Right atrium auricular region (tissue), 2 donors: ENCODE measurements at places on chromosomes 4 and X. TPM values are rescaled to one million over a fixed set of nuclear protein-coding genes. Genes with fewer than 3 reads are reported as not detected.
A peak's percentile ranks its signal among the peaks of the same experiment; 100 is the strongest.

DNA sequence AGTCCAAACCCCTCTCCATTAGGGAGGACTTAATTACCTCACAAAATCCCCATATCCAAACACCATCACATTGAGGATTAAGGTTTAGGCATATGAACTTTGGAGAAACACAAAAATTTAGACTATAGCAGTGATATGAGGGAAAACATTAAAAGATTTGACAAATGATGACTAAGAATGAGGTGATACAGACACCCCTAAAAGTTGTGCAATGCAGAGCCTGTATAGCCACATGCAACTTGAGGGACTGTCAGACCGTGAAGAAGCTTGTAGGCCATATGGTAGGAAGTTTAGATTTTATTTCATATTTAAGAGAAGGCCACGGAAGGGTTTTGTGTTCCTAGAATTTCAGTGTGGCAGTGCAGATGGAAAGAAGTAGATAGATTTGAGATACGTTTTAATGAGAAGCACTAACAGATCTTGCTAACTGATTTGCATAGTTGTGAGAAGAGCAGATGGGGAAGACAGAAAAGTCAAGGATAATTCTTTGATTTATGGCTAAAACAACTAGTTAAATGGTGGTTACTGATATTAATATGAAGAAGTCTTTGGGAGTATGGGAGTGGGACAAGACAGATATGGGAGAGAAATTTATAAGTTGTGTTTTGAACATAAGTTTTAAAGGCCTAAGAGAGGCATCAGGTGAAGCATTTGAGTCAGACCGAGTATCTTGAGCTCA is 5.5 kb upstream of the FIP1L1 start:
- no peak for DNase-seq

DNA sequence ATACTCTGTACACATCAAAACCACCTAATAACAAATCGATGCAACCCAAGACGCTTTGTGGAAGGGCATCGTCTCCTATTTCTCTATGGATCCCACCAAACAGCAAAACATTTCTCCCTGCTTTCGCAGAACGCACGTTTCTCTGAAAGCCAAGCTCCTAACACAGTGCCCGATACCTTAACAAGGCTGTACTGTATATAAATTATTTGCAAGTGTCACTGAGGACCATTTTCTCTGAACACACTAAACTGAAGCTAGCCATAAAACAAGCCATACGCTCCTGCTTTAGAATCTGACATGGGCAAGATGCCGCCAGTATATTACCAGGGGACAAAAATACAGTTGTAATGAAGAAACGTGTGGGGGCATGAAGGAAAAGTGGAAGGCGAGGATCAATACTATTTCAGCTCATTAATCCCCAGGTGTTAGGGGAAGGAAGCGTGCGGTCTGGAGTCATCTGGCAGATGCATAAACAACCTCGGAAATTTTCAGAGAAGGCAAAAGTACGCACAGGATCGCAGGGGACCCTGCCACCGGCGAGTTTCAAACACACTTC is 703 bp downstream of the KCNIP4 start:
- DNase-seq: no peak

GRCh38 chr4:139798456-139798855 is 132.8 kb downstream of the MGST2 start:
- DNase-seq: no peak

- DNase-seq: no peak
Observed at GRCh38 chr4:174523025-174523693, 871 bp upstream of the HPGD start.

DNA sequence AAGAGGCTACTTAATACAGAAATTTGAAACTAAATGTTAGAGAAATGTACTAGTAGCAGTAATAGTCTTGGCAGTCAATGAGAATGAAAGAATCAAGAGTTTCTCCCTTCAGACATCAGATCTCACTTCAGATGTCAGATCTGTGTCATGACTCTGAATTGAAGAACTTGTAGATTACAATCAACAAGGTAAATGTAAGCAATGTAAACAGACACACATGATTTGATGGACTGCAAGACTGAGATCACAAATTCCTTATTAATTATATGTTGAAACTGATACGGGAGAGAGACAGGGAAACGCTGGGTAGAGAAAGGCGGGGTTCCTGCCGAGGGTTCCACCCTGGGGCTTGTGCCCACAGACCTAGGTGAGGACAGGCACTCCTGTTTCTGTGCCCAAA is 65.5 kb upstream of the HHIP start:
- no peak for DNase-seq

DNA sequence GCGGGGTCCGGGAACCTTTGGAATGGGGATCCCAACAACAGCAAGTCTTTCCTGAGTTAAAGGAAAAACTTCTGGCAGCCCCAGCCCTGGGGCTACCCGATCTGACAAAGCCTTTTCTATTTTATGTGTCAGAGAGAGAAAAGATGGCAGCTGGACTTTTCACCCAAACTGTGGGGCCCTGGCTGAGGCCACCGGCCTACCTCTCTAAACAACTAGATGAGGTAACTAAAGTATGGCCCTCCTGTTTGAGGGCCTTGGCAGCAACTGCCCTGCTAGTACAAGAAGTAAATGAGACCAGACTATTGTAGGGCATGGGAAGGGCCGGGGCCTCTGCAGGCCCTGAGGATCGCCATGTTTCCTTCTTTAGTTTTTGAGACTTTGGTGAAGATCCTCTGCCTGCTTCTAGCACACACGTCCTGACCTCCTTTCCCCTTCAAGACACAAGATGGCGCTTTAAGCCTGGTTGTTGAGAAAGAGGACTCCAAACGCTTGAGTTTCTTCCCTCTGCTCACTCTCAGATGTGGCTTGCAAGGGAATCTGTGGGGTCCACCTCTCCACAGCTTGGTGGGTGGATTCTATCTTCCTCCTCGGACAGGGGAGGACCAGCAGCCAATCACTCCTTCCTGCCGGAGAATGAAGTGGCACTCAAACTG is 18.5 kb upstream of the DRD5 start:
- peak; percentile 61 for DNase-seq

- DNase-seq: no peak
Observed at GRCh38 chrX:5086388-5086787, 1142.3 kb downstream of the NLGN4X start.

- no peak for DNase-seq
Observed at GRCh38 chrX:134734466-134734952, 76.2 kb upstream of the PLAC1 start.

DNA sequence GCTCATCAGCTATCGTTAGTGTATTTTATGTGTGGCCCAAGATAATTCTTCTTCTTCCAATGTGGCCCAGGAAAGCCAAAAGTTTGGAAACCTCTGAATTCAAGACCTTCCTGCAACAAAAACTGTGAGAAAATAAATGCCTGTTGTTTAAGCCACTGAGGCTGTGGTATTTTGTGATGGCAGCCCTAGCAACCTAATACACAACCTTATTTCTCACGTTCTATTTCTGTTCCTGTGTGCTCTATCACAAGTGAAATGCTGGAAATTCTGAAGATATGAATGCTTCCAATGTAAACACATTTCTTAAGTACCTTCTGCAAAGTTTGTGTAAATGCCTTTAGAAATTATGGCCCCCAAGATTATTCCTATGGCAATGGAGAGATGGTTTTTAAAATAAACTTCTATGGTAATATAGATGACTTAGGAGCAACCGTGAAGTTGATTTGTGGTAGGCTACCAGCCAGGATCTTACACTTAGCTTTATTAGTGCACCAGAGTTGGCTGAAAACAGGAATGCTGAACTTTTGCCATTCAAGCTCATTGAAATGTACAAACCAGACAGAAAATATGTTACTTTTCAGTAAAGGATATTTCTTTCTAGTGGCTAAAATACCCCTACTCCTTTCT is 148.0 kb downstream of the USP46 start:
- DNase-seq: no peak

DNA sequence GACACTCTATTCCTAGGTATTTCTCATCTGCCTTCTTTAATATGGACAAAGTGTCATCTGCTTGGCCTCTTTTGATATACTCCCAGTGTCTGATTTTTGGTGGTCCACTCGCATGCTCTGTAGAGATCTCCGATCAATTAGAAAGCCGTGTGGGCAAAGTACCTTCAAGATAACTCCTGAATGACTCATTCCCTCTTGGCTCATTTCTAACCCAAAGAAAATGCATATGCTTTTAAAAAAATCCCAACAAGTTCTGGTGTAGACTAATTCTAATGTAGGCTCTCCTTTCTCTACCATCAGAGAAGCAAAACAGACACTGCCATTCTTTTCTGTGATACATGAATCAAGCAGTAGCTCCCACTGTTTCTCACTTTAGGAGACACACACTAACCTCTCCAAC is 714.9 kb upstream of the ADGRL3 start:
- DNase-seq: no peak

GRCh38 chrX:134180601-134181274 is 56.2 kb upstream of the CCDC160 start:
- DNase-seq: no peak

DNA sequence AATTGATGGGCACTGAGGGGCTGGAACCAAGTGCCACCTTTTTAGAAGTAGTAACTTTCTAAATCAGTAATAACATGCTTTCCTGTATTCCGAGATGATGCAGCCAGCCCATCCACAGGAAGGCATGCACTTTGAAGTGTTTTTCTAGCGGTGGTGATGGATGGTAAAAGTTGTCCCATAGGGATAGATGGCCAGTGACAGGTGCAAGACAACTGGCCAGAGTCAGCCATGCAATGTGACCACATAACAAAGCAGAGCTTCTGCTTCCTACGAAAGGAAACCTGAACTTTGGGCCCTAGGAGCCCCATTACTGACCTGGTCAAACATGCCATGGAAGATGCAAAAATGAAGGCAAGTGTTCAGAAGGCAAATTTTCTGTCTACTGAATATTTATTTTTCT is 72.3 kb downstream of the NR3C2 start:
- DNase-seq: no peak

- DNase-seq: no peak
Observed at GRCh38 chr4:81549984-81550383, 78.3 kb upstream of the RASGEF1B start.

GRCh38 chr4:80393246-80393969 is 57.9 kb downstream of the CFAP299 start:
- no peak for DNase-seq

- DNase-seq: peak; percentile 93
Observed at GRCh38 chrX:12949927-12950656, 24.8 kb upstream of the TMSB4X start.

- no peak for DNase-seq
Observed at GRCh38 chrX:84873176-84873575, 130.5 kb upstream of the APOOL start.

- DNase-seq: no peak
Observed at GRCh38 chr4:156293657-156294297, 340.1 kb upstream of the CTSO start.

DNA sequence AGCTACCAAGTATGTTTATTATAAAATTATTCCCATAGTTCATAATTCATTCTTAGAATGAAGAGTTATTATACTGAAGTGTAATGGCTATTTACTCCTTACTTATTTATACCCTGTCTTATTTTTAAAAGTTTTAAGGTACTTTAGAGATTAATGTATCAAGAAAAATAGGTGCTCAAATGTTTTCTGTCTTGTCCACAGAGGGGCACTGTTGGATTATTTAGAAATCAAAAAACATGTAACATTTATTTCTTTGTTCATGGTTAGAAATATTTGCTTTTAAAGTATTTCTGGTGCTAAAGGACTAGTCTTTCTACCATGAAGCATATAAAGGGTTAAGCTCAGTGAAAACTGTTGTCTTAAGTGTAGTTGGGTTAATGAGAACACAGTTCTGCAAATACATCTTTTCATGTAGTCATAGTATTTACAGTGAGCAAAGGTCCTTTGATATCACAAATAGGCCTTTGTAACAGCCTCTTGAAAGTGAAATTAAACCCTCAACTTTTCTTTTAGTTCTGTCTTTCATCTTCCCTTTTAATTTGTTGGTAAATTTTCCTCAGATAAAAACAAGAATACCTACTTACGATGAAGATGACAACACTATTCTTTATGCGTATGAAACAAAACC is 7.7 kb downstream of the SCML1 start:
- no peak for DNase-seq

DNA sequence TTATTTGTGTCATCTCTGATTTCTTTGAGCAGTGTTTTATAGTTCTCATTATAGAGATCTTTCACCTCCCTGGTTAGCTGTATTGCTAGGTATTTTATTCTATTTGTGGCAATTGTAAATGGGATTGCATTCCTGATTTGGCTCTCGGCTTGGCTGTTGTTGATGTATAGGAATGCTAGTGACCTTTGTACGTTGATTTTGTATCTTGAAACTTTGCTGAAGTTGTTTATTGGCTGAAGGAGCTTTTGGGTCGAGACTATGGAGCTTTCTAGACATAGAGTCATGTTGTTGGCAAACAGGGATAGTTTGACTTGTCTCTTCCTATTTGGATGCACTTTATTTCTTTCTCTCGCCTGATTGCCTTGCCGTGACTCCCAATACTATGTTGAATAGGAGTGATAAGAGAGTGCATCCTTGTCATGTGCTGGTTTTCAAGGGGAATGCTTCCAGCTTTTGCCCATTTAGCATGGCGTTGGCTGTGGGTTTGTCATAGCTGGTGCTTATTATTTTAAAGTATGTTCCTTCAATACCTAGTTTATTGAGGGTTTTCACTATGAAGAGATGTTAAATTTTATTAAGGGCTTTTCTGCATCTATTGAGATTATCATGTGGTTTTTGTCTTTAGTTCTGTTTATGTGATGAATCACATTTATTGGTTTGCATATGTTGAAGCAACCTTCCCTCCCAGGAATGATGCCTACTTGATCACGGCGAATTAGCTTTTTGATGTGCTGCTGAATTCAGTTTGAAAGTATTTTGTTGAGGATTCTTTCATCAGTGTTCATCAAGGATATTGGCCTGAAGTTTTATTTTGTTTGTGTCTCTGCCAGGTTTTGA is 72.7 kb upstream of the BOD1L1 start:
- DNase-seq: no peak

DNA sequence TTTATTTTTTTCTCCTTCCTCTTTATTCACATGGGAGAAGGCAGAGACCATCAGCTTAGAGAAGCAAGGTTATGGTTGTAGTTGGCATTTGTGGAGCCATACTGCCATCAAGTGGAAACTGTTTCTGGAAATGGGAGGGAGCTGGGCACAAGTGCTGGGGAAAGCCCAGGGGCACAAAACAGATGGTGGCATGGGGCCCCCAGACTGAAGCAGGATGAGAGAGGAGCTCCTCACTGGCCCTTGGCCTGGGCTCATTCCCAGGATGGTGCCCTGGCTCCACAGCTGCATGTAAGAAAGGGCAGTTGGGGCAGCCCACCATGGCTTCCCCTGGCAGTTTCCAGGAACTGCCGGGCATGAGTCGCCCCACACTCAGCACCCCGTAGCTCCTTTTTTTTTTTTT is 59.2 kb downstream of the NBDY start:
- DNase-seq: no peak

Gene ZAR1
- not detected for total RNA-seq

Gene SLIT2
- total RNA-seq: 6.7 TPM

Gene RASSF6
- total RNA-seq: not detected

Gene PCDH18
- total RNA-seq: 5.3 TPM

Gene MAGEE1
- 2.0 TPM for total RNA-seq

Gene ABCE1
- total RNA-seq: 36.2 TPM

Gene IL1RAPL1
- 1.2 TPM for total RNA-seq

Gene S100P
- total RNA-seq: not detected

Gene PLP1
- 10.6 TPM for total RNA-seq

Gene CLIC2
- 12.5 TPM for total RNA-seq
